MCF 10A (cell line): ENCODE measurements at places on chromosomes 3 and 15. TPM values are rescaled to one million over a fixed set of nuclear protein-coding genes. Genes with fewer than 3 reads are reported as not detected.

Gene SNX22
- total RNA-seq = 0.16 and 0.25 TPM in 2 replicates

Gene GOLGA6L24
- total RNA-seq = not detected in 2 replicates

- H3K27ac ChIP-seq = no peak overlapping the region
- no peak for DNase-seq
- peaks cover 55% of the 10 kb centered on the region for H3K27me3 ChIP-seq
- H3K36me3 ChIP-seq = no peaks in the 10 kb centered on the region
These were observed 310.6 kb downstream of the NSUN3 start for GRCh38 chr3:94373456-94373855.

Gene BRPF1
- total RNA-seq = 19.9 and 21.4 TPM in 2 replicates

DNA sequence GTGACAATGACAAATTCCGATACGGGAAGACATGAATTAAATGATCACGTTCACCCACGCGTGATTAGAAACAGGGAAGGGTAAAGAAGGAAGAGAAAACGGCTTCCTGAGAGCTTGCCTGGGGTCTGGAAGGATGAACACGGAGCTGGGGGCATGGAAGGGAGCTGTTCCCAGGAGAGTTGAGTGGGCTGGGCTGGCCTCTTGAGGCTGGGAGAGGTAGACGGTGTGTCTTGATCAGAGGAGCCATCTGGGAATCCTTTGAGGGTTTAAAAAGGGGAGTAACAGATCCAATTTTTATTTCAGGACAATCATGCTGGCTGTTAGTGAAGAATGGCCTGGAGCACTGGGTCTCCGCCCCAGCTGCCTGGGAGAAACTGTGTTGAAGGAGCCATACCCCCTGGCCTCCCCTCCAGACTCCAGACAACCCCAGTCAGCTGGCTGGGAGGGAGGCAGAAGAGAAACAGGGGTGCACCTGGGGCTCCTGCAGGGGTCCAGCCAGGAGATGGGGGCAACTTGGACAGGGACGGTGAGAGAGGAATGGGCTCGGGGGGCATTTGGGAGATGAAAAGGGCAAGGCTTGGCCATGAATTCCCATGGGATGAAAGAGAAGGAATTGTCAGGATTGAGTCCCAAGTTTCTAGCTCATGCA lies 53.6 kb upstream of the CGNL1 start:
- no peak overlapping the region for H3K27ac ChIP-seq
- DNase-seq = no peak
- H3K4me3 ChIP-seq = no peak overlapping the region
- no peaks in the 10 kb centered on the region for H3K27me3 ChIP-seq

Gene C15orf62
- 0.26 and 0.52 TPM in 2 replicates for total RNA-seq

DNA sequence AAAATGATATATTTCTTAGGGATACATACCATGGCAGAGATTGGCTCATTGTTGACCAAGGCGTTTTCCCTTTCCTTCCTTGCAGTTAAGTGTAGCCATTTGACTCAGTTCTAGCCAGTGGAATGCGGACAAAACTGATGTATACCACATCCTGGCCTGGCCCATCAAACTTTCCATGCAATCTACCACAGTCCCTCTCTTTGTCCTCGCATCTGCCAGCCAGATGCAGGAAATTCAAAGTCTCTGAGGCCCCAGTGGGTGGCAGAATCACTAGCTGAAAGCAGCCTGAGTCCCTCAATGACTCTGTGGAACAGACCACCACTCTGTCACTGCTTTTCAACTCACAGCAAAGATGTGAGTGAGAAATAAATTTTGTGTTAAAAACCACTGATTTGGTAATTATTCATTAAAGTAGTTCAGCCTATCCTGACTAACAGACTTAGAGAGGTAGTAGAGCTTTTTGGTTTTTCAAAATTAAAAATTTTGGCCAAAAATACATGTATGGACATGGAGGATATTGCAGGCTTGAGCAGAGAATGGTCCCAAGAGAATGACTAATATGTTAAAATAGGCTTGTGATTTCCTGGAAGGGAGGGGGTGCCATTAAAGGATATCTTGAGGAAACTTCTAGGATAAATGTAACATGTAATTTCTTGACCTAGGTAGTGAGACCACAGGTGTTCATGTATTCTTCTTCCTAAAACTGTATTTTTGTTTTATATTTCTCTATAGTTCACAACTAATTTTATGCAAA lies 10.9 kb downstream of the LRRFIP2 start:
- H3K27me3 ChIP-seq = no peaks in the 10 kb centered on the region
- peak overlapping the region; percentile 50 for H3K27ac ChIP-seq
- no peak overlapping the region for H3K4me3 ChIP-seq
- DNase-seq = no peak
- peaks cover 54% of the 10 kb centered on the region for H3K36me3 ChIP-seq

DNA sequence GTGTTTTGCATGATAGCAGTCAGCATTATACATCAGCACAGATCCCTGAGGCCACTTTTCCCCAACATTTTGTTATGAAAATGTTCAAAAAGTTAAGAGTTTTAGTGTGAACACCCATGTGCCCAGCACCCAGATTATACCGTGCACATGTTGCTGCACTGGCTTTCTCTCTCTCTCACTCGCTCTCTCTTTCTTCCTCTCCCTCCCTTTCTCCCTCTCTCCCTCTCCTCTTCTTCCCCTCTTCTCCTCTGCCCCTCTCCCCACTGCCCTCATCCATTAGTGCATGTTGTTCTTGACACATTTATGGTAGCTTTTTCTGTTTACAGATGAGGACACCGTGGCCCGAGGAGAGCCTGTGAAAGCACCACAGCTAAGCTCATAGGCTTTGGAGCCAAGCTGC lies 7.3 kb downstream of the FGD5 start:
- H3K36me3 ChIP-seq = no peaks in the 10 kb centered on the region
- no peak overlapping the region for H3K4me3 ChIP-seq
- H3K27ac ChIP-seq = no peak overlapping the region
- no peak for DNase-seq
- peaks cover 93% of the 10 kb centered on the region for H3K27me3 ChIP-seq

- H3K27me3 ChIP-seq = no peaks in the 10 kb centered on the region
- H3K4me3 ChIP-seq = no peak overlapping the region
- no peak for DNase-seq
- peaks cover 25% of the 10 kb centered on the region for H3K36me3 ChIP-seq
These were observed 4.9 kb downstream of the RHOA start for GRCh38 chr3:49406571-49407565.

Gene SLC2A2
- not detected in 2 replicates for total RNA-seq

GRCh38 chr3:37825744-37826400 lies 35.8 kb upstream of the CTDSPL start:
- no peak overlapping the region for H3K27ac ChIP-seq
- H3K4me1 ChIP-seq = no peaks in the 10 kb centered on the region
- H3K36me3 ChIP-seq = no peaks in the 10 kb centered on the region
- no peaks in the 10 kb centered on the region for H3K27me3 ChIP-seq
- no peak for DNase-seq

- peaks cover 20% of the 10 kb centered on the region for H3K36me3 ChIP-seq
- peak; percentile 91 for DNase-seq
- H3K4me3 ChIP-seq = peak within 1 kb of the TSS; percentile 85
- H3K4me1 ChIP-seq = peaks cover 16% of the 10 kb centered on the region
These were observed at the start of gene ZNF197 for GRCh38 chr3:44624749-44625480. ZNF197 (plus strand) TSS chr3:44625036; CDS start chr3:44629155, 4,119 bp downstream.

GRCh38 chr15:67413770-67414390 lies 107.1 kb upstream of the C15orf61 start:
- no peaks in the 10 kb centered on the region for H3K27me3 ChIP-seq
- H3K27ac ChIP-seq = peak overlapping the region; percentile 88
- peaks cover 13% of the 10 kb centered on the region for H3K4me1 ChIP-seq

DNA sequence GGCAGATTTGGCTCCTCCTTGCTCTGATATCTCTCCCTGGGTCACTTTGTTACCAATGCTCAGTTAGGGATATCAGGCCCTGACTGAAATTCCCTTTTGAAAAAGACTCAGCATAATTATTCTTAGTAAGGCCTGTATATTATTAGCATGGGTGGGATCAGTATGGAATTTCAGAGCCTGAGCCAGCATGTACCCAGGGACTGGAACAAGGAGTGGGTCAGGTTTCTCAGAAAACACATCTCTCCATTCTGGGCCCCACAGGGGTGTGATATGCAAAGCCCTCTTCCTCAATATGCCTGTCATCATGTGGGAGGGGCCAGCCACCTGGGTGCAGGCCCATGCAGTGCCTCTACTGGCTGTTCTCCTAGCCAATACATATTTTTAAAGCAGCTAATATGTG lies 423.2 kb downstream of the EPHB1 start:
- H3K4me1 ChIP-seq = no peaks in the 10 kb centered on the region
- no peak overlapping the region for H3K4me3 ChIP-seq
- no peaks in the 10 kb centered on the region for H3K27me3 ChIP-seq
- no peak for DNase-seq
- no peaks in the 10 kb centered on the region for H3K36me3 ChIP-seq

DNA sequence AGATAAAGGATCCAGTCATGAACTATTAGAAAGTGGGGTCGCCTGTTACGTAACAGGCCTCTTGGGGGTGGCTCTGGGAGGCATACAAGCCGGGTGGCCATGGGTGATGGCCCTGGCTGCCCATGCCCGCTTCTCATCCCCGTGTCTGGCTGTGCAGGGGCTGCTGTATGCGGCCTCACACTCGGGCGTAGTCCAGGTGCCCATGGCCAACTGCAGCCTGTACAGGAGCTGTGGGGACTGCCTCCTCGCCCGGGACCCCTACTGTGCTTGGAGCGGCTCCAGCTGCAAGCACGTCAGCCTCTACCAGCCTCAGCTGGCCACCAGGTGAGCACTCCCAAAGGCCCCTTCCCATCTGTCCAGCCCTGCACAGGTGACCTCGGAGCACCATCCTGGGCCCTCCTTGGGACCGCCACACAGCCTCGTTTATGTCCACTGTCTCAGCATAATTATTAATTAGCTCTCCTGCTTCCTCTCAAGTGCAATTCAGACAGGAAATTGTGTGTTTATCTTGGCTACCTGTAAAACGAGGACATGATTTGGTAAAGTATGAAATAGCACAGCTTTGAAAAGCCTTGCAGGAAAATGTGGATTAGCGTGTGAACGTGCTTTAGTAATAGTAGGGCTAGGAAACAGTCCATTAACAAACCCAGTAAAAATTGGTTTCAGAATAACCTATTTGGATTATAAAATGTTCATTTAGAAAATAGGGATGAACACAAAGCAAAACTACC lies 8.1 kb downstream of the CIB1 start:
- no peaks in the 10 kb centered on the region for H3K4me1 ChIP-seq
- no peak for DNase-seq
- H3K4me3 ChIP-seq = no peak overlapping the region
- no peak overlapping the region for H3K27ac ChIP-seq
- H3K27me3 ChIP-seq = no peaks in the 10 kb centered on the region
- peaks cover 88% of the 10 kb centered on the region for H3K36me3 ChIP-seq

Gene CLRN1
- not detected in 2 replicates for total RNA-seq

- no peaks in the 10 kb centered on the region for H3K36me3 ChIP-seq
- no peak overlapping the region for H3K27ac ChIP-seq
- no peak for DNase-seq
- H3K4me3 ChIP-seq = no peak overlapping the region
These were observed 49.8 kb downstream of the DCLK3 start for GRCh38 chr3:36714343-36715086.

- H3K4me3 ChIP-seq = no peak overlapping the region
- H3K27ac ChIP-seq = no peak overlapping the region
- H3K27me3 ChIP-seq = no peaks in the 10 kb centered on the region
- DNase-seq = no peak
- no peaks in the 10 kb centered on the region for H3K4me1 ChIP-seq
These were observed 860.5 kb downstream of the DIPK2A start for GRCh38 chr3:144831955-144832716.

Gene CCRL2
- total RNA-seq = not detected in 2 replicates

- peaks cover 24% of the 10 kb centered on the region for H3K4me1 ChIP-seq
- H3K4me3 ChIP-seq = peak overlapping the region; percentile 75
- H3K36me3 ChIP-seq = peaks cover 28% of the 10 kb centered on the region
- H3K27me3 ChIP-seq = no peaks in the 10 kb centered on the region
These were observed 78.1 kb upstream of the LMOD3 start for GRCh38 chr3:69200384-69201068.

- peaks cover 87% of the 10 kb centered on the region for H3K27me3 ChIP-seq
- no peak overlapping the region for H3K27ac ChIP-seq
- DNase-seq = no peak
- no peaks in the 10 kb centered on the region for H3K36me3 ChIP-seq
These were observed 405.1 kb downstream of the ROBO1 start for GRCh38 chr3:79362571-79363270.

GRCh38 chr3:18030371-18030870 lies 288.0 kb upstream of the TBC1D5 start:
- no peak overlapping the region for H3K4me3 ChIP-seq
- no peak for DNase-seq
- no peaks in the 10 kb centered on the region for H3K36me3 ChIP-seq

DNA sequence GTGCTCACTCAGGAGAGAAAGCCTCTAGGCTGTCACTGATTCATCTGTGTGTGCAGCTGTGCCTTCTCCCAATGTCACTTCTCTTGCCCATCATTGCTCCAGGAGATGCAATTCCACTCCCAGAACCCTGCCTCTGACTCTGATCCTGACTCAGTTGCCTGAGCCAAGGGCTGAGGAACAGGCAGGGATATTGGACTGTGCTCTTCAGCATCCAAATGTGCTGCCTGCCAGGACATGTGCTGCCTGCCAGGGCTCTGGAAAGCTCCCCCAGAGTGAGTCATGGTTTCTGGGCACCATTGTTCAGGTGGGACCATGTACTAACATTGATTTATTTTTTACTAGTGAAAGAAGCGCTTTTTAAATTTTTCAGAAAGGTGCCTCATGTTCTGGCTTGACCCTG lies 71.0 kb downstream of the TRIM42 start:
- DNase-seq = peak; percentile 8
- no peak overlapping the region for H3K27ac ChIP-seq
- peaks cover 44% of the 10 kb centered on the region for H3K27me3 ChIP-seq

DNA sequence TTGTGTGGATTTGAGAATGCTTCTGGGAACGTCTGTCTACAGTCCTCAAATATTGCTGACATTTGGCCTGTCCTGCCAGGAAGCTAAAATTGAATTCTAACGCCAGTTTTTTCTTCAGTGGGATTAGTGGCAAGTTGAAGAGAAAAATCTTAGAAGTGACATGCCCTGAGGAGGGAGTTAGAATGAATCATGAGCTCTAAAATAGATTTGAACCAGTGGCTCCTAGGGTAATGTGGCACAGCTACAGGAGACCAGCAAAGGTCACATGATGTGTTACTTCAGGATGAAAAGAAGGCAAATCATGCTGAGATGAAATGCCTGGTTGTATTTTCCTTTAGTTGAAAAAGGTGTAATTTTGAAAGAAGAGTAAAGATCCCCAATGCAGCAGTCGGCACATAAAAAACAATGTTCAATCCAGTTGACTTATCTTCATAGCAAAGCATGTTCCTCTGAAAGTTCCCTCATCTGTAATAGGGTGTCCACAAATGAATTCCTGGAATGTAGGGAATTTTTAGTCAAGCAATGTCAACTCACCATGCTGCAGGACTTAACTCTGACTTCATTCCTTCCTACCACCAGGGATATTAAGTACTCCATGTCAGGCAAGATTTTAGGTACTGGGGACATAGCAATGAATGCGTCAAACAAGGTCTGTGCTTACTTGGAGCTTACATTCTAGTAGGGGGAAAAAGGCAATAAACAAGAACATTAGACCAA lies 171.6 kb downstream of the CADPS start:
- no peak overlapping the region for H3K4me3 ChIP-seq
- H3K4me1 ChIP-seq = peaks cover 12% of the 10 kb centered on the region
- H3K27ac ChIP-seq = no peak overlapping the region
- no peak for DNase-seq

GRCh38 chr3:124919756-124920155 lies 14.8 kb downstream of the MUC13 start:
- no peak for DNase-seq
- H3K27me3 ChIP-seq = peaks cover 21% of the 10 kb centered on the region
- no peak overlapping the region for H3K27ac ChIP-seq

GRCh38 chr3:31102196-31102879 lies 207.9 kb upstream of the GADL1 start:
- H3K27ac ChIP-seq = no peak overlapping the region
- H3K4me1 ChIP-seq = peaks cover 52% of the 10 kb centered on the region
- H3K27me3 ChIP-seq = no peaks in the 10 kb centered on the region
- no peak overlapping the region for H3K4me3 ChIP-seq
- DNase-seq = no peak
- no peaks in the 10 kb centered on the region for H3K36me3 ChIP-seq
